ENCODE measurements at places on chromosomes 6 and 20.

DNA sequence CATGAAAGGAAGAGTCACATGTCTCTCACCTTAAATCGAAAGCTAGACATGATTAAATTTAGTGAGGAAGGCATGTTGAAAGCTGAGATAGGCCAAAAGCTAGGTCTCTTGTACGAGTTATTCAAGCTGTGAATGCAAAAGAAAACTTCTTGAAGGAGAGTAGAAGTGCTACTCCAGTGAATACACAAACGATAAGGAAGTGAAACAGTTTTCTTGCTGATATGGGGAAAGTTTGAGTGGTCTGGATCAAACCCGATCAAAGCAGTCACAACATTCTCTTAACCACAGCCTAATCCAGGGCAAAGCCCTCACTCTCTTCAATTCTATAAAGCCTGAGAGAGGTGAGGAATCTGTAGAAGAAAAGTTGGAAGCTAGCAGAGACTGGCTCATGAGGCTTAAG, 1.9 kb upstream of the TPD52L1 start:
- no peak for DNase-seq

GRCh38 chr20:23096097-23096496, 10.0 kb upstream of the CD93 start:
- DNase-seq: no peak

DNA sequence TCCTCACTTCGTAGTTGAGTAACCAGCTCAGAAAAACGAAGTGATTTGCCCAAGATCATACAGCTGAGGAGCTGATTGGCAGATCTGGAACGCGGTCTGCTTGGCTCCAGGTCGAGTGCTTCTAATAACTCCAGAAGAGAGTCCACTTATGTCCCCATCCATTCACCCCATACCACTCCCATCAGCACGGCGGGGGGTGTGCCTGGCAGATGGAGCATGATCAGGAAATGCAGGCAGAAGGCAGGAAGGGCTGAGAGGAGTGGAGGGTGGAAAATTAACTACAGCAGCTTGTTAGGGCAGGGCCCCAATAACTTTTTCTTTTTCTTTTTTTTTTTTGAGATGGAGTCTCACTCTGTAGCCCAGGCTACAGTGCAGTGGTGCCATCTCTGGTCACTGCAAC, 15.0 kb downstream of the FITM2 start:
- no peak for DNase-seq

GRCh38 chr6:40536442-40536841, 50.7 kb downstream of the LRFN2 start:
- DNase-seq: no peak

DNA sequence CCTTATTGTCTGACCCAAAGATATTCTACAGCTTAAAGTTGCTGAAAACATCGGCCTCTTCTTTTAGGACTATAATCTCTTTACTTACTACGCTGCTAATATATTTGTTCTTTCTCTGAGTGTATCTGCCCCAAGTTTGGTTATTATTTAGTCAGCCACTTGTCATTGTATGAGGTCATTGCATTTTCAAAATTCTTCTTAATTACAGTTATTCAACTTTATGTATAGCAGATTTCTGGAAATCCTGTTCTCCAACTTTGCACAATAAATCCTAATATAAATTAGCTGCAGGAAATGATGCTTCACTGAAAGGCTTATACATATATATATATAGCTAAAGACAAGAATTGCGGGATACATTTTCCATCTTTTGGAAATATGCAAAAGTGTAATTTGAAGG, 88.5 kb upstream of the HIVEP1 start:
- no peak for DNase-seq

DNA sequence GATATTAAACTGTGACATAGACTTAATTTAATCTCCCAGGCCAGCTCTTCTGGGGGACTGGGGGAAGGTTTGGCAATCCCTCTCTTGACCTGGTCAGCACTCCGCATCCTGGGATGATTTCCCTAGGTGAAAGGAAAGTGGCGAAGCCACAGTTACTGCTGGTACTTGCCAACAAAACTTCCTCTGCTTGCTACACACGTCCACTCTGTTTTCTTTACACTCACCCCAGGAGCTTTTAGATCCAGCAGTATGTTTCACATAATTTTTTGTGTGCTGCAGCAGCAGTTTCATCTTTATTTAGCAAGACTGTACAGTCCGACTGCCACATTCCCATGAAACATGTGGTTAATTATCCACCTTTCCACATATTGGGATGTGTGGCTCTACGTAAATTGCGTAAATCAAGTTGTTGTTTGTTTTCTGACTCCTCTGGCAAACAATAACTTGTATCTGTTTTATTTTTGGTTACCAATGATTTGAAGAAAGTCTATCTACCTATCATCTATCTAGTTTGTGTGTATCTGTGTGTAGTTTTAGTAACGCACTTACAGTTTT, 284.0 kb downstream of the PHF3 start:
- DNase-seq: no peak

Measured in stimulated activated CD4-positive, alpha-beta T cell treated with anti-CD3 and anti-CD28 coated beads, Interleukin-4, amount 100 ng/mL, for 48 hours (primary cell).